Renal pelvis (tissue), 12 donors: ENCODE measurements at places on chromosomes 3 and 15. TPM values are rescaled to one million over a fixed set of nuclear protein-coding genes. Genes with fewer than 3 reads are reported as not detected.

The TTLL13 gene
- polyA plus RNA-seq = 0.07 TPM

The C3orf85 gene
- 18.6 TPM for polyA plus RNA-seq

The PIGZ gene
- polyA plus RNA-seq = 2.4 TPM

The XIRP1 gene
- 0.15 TPM for polyA plus RNA-seq

The TUBGCP4 gene
- 31.5 TPM for polyA plus RNA-seq

GRCh38 chr3:58419780-58420507, 13.7 kb downstream of the PDHB start:
- no peak for DNase-seq

- DNase-seq = no peak
Observed at GRCh38 chr15:79898369-79898768, 1.6 kb upstream of the MTHFS start.

DNA sequence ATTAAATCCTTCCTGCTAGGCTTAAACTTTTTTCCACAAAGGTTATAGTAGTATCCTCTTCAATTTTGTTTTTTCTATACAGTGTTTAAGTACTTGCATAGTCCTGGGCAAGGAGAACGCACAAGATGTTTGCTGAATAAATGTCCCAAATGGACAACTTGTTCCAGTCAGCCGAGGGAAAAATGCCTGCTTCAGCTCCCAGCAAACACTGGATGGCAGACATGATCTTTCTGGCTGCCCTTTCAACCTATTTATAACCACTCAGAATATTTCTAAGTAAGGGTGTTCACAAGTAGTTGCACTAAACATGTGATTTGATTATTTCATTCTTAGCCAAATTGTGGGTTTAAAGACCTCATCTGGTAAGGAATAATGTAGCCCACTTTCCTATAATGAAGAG, 29.8 kb downstream of the GNB4 start:
- DNase-seq = no peak

DNA sequence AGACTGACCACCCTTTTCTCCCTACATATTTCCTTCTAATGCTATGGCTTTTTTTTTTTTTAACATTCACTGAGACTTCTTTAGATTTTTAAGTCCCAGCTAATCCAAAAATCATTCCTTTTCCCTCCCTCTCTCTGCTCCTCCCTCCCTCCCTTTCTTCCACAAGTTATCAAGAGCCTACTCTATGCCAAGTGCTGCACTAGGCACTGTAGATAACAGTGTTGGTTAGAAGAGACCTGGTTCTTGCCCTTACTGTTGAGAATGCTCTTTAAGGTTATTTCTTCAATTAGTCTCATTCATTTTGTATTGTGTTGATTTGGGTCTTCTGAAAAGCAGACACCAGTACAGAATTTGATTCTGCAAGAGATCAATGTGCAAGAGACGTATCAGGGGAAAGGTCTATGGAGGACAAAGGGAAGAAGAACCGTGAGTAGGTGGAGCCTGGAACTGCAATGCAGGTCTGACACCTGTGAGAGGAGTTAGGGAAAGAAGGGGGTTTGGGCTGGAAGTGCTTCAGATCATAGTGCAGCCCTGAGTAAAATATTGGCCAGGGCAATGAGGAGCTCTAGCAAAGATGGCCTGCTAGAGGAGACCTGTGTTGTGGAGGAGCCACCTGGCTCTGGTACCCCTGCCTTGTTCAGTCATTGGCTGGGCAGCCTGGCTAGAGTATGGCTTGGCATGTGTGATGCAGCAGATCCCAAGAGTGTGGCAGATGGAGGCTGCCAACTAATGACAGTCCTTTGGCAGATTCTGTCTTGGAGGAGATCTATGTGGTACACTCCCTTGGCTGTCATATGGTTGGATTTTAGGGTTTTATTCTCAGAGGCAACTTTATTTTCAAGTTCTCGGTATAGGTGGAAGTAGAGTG, 9.7 kb upstream of the PCOLCE2 start:
- DNase-seq = no peak

GRCh38 chr15:80034629-80035028, 24.8 kb upstream of the ZFAND6 start:
- DNase-seq = no peak

DNA sequence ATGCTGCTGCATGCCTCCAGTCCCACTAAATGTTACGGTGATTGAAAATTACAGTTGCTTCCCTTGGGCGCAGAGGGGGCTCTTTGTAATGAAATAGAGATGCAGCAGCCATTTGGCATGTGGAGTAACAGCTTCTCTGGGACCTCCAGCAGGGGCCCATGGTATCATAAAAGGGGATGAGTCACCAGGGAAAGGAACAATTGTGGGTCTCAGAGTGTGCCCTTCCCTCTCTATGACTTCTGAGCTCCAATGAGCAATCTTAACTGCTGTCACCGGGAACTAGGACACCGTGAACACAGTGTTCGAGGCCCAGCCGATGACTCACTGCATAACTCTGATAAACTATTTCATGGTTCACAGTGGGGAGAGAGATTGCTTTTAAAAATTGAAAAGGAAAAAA, 164.8 kb upstream of the NUDT16 start:
- DNase-seq = no peak

- DNase-seq = no peak
Observed at GRCh38 chr3:177817751-177818150, 620.5 kb upstream of the TBL1XR1 start.

- no peak for DNase-seq
Observed at GRCh38 chr3:163943664-163944063, 1134.6 kb downstream of the SI start.

- no peak for DNase-seq
Observed at GRCh38 chr3:194690501-194691372, 5.1 kb downstream of the FAM43A start.

- DNase-seq = no peak
Observed at GRCh38 chr15:28154283-28154682, 55.2 kb upstream of the OCA2 start.

DNA sequence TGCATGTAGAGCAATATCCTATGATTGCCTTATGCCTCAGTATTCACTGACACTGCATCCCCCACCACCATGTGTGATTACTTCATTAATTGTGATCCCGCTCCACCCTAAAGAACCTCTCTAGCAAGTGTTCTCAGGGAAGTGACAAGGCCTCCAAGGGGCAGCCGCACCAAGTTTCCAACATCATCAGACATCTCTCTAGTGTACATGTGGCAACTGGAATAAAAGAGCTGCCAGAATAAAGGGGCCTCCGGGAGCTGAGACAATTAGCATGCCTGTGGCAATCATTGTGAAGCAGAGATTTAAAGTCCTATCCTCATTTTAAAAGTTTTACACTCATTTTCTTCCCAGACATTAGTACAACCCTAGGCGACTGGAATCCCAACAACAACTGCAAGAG, 902.1 kb upstream of the SEMA6D start:
- no peak for DNase-seq
